ENCODE measurements at places on chromosomes 13 and 19.

GRCh38 chr13:93378184-93378583, 151.6 kb downstream of the GPC6 start:
- no peak for DNase-seq

GRCh38 chr19:33906578-33907335, 110.1 kb downstream of the KCTD15 start:
- no peak for DNase-seq

GRCh38 chr19:30178721-30179402, 193.3 kb upstream of the ZNF536 start:
- DNase-seq, result no peak

DNA sequence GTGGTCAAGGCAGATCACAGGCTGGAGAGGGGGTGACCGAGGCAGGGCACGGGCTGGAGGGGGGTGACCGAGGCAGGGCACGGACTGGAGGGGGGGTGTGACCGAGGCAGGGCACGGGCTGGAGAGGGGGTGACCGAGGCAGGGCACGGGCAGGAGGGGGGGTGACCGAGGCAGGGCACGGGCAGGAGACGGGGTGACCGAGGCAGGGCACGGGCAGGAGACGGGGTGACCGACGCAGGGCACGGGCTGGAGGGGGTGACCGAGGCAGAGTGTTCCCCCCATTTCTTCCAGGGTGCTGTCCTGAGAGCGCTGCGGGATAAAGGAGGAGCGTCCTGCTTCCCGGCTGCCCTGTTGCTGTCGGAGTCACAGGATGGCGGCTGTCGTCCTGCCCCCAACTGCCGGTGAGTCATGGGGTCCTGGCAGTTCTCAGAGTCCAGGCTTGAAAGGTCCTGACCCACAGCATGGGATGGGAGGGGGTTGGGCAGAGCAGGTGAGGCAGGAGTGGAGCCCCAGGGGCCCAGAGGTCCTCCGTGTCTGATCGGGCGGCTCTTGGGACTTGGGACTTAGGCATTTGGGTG, 5.3 kb downstream of the ZNF557 start:
- DNase-seq, result no peak

All from activated T-cell treated with anti-CD3 and anti-CD28 coated beads, Interleukin-2, amount 50 U/mL, for 4 hours (primary cell).